ENCODE measurements at places on chromosomes 2 and 18. TPM values are rescaled to one million over a fixed set of nuclear protein-coding genes. Genes with fewer than 3 reads are reported as not detected.

HOXD12 gene
- total RNA-seq = not detected

SLC9A2 gene
- 32.2 TPM for total RNA-seq

PROC gene
- total RNA-seq = 3.6 TPM

- no peak for DNase-seq
These were observed 14.0 kb downstream of the PKDCC start for GRCh38 chr2:42061839-42062238.

DNA sequence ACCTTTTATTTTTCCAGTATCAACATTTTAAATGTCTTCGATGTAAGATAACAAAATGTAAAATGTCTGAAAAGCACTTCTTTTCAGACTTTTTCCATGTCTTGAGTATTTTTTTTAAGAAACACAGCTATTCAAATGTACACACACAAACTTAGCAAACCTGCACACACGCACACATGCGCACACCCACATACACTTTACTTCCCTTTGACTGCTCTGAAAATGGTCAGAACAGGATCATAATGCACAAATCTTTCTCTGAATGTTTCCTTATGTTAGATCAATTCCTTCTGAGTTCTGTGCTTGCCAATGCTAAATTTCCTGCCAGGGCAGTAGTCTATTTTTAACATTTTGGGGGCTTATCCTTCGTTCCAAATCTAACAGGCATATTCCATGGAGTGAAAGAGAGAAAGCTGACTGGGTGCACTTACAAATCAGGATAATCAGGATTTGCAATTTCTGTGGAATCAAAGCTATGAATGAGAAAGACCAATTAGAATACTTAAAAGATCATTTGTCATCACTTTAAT lies 136.3 kb downstream of the ZEB2 start:
- DNase-seq = no peak

DNA sequence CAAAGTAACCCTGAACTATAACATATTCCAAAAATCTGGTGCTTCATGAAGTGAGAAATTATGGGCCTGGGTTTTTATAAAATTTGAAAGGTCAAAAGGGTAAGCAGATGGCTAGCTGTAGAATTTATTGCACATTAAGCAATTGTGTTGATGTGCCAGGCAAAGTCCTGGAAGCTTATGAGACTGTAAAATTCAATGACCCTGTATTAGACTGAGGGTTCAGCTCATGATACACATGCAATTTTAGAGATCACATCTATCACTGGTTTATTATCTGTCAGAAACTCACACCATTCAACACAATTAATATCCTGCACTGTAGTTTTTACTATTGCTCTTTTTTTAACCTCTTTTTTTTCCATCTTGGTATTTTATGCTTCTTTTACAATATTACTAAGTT lies 1162.6 kb upstream of the SLC39A10 start:
- DNase-seq = no peak

- DNase-seq = no peak
These were observed 800.8 kb upstream of the ID2 start for GRCh38 chr2:7881063-7881462.

DNA sequence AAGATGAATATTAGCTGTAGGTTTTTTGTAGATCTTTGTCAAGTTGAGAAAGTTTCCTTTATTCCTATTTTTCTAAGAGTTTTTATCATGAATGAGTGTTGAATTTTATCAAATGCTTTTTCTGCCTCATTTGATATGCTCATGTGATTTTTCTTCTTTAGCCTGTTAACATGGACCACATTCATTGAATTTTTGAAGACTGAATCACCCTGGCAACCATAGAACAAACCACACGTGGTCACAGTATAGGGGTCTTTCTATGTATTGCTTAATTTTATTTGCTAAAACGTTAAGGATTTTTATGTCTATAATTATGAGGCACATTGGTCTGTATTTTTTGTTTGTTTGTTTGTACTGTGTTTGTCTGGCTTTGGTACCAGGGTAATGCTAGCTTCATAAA lies 201.7 kb upstream of the CWC22 start:
- DNase-seq = no peak

DNA sequence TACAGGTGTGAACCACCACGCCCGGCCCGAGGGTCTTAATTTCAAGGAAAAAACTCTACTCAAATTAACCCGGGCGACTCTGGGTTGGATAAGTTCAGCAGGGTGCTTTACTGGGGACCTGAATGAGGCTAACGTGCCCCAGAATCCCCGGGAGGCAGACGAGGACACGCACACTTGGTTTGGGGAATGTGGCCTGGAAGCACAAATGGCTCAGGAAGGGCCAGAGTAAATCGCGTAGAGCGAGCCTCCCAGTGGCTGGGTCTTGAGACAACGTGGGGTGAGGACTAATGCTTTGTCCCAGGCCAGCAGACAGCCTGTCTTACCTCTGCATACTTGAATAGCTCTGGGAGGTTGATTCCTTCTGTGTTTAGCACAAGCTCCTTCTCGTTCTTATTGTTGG lies 75.8 kb downstream of the POLR1A start:
- DNase-seq = no peak
